Placental pericyte (primary cell): ENCODE measurements at places on chromosomes 11 and 22. TPM values are rescaled to one million over a fixed set of nuclear protein-coding genes. Genes with fewer than 3 reads are reported as not detected.

GAL gene
- total RNA-seq, result 0.72 TPM in 1 of 2 replicates, not detected in the other

MAPK8IP1 gene
- total RNA-seq, result 6.8 and 9.7 TPM in 2 replicates

FOLH1 gene
- total RNA-seq, result 0.29 TPM in 1 of 2 replicates, not detected in the other

TRIM49 gene
- total RNA-seq, result not detected in 2 replicates

CBLIF gene
- total RNA-seq, result not detected in 2 replicates

OR52B4 gene
- not detected in 2 replicates for total RNA-seq

HTR3A gene
- total RNA-seq, result not detected in 2 replicates

SCGB1A1 gene
- not detected in 2 replicates for total RNA-seq

ARHGEF17 gene
- 48.4 and 67.6 TPM in 2 replicates for total RNA-seq
